ENCODE measurements at places on chromosomes 13 and 19. TPM values are rescaled to one million over a fixed set of nuclear protein-coding genes. Genes with fewer than 3 reads are reported as not detected.

DNA sequence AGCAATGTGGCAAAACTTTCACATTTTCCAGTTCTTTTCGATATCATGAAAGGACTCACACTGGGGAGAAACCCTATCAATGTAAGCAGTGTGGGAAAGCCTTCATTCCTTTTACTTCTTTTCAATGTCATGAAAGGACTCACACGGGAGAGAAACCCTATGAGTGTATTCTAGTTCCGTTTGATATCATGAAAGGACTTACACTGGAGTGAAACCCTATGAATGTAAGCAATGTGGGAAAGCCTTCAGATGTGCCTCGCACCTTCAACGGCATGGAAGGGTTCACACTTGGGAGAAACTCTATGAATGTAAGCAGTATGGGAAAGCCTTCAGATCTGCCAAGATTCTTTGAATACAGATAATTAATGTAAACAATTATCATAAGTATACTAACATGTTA lies 14.5 kb upstream of the ZNF763 start:
- DNase-seq = no peak

DNA sequence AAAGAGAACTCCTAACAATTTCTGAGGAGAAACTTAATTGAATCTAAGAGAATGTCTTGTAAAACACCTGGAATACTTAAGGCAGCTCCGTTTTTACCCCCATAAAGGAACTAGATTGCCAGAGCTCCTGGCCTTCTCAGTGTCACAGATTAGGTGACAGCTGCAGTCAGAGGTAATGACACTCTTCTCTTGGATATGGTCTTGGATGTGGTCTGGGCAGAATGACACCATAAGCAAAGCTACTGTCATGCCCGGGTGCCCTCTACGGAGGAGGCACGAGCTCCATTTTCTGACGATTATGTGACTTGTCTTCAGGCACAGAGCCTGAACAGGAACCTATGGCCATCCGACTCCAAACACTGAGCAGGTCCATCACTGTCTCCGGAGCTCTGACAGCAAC lies 46.7 kb downstream of the STK24 start:
- no peak for DNase-seq

DNA sequence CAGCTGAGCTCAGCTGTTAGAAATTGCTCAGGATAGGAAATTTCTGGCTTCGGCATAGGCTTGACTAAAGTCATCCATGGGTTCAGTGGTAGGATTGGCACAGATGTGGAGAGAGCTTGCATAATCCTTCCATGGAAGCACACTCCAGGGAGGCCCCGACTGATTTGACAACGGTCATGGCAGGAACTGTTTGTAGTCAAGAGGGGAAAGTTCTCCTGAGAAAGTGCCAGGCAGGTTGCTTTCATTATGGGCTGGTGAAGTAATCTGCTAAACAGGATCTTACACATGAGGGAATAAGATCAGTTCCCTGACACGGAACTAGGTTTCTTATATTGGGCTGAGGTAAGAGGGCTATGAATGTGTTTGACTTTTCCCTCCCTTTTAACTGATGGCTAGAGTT lies 120.1 kb downstream of the RGCC start:
- DNase-seq = peak; percentile 18

DNA sequence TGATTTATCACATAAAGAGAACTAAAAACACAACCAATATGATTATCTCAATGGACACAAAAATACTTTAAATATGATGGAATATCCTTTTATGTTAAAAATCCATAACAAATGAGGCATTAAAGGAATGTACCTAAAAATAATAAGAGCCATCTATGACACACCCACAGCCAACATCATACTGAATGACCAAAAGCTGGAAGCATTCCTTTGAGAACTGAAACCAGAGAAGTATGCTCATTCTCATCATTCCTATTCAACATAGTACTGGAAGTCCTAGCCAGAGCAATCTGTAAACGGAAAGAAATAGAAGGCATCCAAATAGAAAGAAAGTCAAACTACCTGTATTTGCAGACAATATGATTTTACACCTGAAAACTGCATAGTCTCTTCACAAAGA lies 671.0 kb downstream of the SLITRK1 start:
- no peak for DNase-seq

DNA sequence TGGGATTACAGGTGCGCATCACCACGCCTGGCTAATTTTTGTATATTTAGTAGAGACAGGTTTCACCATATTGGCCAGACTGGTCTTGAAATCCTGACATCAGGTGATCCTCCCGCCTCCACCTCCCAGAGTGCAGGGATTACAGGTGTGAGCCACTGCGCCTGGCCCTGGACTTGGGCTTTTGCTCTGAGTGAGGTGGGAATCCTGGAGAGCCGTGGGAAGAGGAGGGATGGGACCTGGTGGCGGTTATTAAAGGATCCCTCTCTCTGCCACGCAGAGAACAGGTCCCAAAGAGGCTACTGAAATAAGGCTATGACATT lies 1.7 kb upstream of the TLE5 start:
- no peak for DNase-seq

DNA sequence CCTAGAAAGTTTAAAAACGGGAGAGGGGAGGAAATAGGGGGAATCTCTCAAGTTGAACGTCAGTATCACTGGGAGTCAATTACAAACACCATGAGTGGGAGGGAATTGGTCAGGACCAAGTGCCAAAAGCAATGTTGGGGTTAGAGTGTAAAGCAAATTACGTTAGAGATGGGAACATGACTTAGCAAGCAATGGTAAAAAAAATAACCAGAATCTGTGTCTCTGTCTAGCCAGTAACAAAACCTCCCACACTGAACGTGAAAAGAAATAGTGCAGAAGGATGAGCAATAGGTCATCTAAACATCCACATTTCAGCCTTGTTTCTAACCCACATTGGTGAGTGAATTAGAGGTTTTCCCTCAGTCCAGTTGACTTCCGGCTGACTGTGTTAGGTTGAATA lies 242.2 kb downstream of the COG6 start:
- DNase-seq = no peak

- no peak for DNase-seq
Measured at GRCh38 chr13:83881917-83882605, at the start of gene SLITRK1. Gene SLITRK1 (minus strand): TSS chr13:83882474. CDS start chr13:83881507, 967 bp downstream.

DNA sequence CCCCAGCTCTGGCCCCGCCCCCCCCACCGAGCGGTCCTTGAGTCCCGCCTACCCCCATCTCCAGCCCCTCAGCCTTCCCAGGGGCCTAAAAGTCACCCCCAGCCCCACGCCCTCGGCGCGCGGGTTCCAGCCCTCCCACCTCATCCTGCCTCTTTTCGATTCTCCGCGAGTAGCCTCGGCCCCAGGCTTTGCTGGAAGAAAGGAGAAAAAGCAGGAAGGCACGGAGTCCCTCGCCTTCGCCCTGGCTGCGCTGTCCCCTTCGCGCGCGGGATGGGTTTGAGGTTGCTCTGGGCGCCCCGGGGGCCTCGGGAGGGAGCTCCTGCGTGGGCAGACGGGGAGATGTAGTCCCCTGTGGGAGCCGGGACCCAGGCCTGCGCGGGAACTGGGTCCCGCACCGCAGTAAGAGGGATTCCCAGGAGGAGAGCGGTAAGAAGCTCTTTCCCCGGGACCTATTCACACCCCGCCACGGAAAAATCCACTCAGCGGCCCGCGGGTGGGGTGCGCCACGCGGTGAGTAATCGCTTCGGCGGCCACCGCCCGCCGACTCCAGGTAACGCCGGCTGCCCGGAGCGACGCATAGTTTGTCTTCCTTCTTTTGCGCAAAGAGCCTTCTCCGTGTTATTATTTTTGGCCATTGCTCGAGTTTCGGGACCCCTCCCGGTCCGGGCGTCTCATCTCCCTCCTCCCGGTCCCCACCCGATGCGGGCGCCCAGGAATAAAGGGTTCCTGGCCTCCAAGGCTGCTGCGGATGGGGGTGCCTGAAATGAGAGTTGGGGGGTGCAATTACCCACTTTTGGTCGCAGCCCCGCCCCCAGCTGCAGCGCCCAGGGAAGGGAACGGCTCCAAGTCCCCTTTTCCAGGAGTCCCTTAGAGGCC lies 865 bp upstream of the CRLF1 start:
- no peak for DNase-seq

GRCh38 chr19:39307046-39307821 lies 11.0 kb downstream of the IFNL1 start:
- DNase-seq = no peak

GRCh38 chr19:51119101-51119500 lies 5.6 kb upstream of the SIGLEC9 start:
- no peak for DNase-seq

DNA sequence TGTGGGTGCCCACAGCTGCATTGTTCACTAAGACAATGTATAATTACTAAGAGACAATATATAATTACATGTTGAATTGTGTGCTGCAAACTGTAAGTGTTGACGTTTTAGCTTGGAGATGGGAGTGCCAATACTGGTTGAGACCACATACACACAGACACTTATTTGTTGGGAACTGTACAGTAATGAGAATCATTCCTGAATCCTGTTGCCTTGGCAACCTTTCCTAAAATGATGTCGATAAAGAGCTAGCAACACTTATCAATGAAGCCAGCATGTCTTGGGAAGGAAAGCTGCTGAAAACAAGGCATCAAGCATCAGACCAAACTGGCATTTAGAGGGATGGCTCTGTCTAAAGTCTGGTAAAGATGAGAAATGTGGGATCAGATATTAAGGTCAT lies 51.3 kb downstream of the PCDH8 start:
- DNase-seq = no peak

GRCh38 chr13:93549326-93550005 lies 322.9 kb downstream of the GPC6 start:
- no peak for DNase-seq

- DNase-seq = no peak
Measured at GRCh38 chr13:77776704-77777103, 79.2 kb downstream of the SLAIN1 start.

DNA sequence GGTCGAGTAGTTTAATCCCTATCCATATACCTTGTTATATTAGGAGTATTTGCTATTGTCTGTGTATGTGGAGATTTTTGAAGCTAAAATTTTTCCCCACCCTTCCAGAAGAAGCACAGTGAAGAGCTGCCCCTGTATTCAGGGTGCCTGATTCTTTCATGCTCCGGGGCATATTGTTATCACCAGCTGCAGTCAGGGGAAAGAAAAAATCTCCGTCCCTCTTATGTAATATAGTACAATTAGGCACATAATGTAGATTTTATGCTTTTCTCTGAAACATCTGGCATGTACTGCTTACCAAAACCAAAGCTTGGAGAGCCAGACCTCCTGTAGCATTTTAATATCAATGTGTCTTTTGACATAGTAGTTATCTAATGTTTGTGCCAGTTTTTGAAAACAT lies 214.9 kb upstream of the EDNRB start:
- no peak for DNase-seq

GRCh38 chr19:41356984-41357739 lies 3.4 kb upstream of the TGFB1 start:
- DNase-seq = peak; percentile 58

GRCh38 chr19:4345342-4346019 lies 2.1 kb downstream of the MPND start:
- DNase-seq = no peak

GRCh38 chr19:42461700-42462324 lies 19.1 kb upstream of the CXCL17 start:
- no peak for DNase-seq

DNA sequence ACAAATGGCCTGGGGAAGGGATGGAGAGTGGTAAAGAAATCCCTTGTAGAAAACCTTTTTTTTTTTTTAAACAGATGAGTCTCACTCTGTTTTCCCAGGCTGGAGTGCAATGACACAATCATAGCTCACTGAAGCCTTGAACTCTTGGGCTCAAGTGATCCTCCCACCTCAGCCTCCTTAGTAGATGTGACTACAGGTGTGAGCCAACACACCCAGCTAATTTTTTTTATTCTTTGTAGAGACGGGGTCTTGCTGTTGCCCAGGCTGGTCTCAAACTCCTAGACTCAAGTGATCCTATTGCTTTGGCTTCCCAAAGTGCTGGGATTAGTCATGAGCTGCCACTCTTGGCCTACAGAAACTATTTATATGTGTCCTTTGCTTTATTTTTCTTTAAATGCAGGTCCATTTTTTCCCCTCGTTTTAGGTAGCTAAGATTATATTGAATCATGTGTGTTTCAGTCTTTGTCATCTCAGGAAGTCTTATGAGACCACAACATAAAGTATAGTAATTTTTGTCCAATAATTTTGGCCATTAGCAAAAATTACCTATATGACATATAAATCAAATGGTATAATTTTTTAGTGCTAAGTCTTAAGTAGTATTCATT lies 10.5 kb downstream of the LPAR6 start:
- DNase-seq = peak; percentile 17

NLRP11 gene
- polyA plus RNA-seq = not detected

USPL1 gene
- 20.5 TPM for polyA plus RNA-seq

KCNJ14 gene
- polyA plus RNA-seq = 0.31 TPM

ZNF560 gene
- polyA plus RNA-seq = not detected

MISP gene
- polyA plus RNA-seq = not detected

TMEM59L gene
- polyA plus RNA-seq = not detected
